A549 treated with CpdA at 1 μM for 4 hours (cell line): ENCODE measurements at places on chromosomes 5 and 9. TPM values are rescaled to one million over a fixed set of nuclear protein-coding genes. Genes with fewer than 3 reads are reported as not detected.

NRARP gene
- 2.7 to 7.1 TPM (median 5.4 TPM) in 5 replicates for total RNA-seq

LAMC3 gene
- total RNA-seq = 1.5 to 2.6 TPM (median 2.2 TPM) in 5 replicates

SV2C gene
- total RNA-seq = not detected in 5 replicates

DMRT2 gene
- 0.09 to 0.13 TPM in 2 of 5 replicates, not detected in the others for total RNA-seq

CRAT gene
- total RNA-seq = 25.2 to 31.1 TPM (median 28.6 TPM) in 5 replicates

PHF24 gene
- 0.06 to 0.26 TPM (median 0.16 TPM) in 5 replicates for total RNA-seq

NUDT12 gene
- 1.7 to 2.3 TPM (median 1.9 TPM) in 5 replicates for total RNA-seq

MELK gene
- 68.4 to 84.9 TPM (median 73.9 TPM) in 5 replicates for total RNA-seq

OMD gene
- not detected in 5 replicates for total RNA-seq

C1QTNF3 gene
- 0.15 to 0.22 TPM (median 0.15 TPM) in 3 of 5 replicates, not detected in the others for total RNA-seq

TMEM215 gene
- not detected in 5 replicates for total RNA-seq

CDX1 gene
- total RNA-seq = not detected in 5 replicates

SPATA24 gene
- total RNA-seq = 4.7 to 5.7 TPM (median 5.3 TPM) in 5 replicates

FAXDC2 gene
- total RNA-seq = 0.02 to 0.33 TPM (median 0.10 TPM) in 5 replicates

S1PR3 gene
- total RNA-seq = 30.2 to 34.4 TPM (median 32.3 TPM) in 5 replicates

SLC36A2 gene
- not detected in 5 replicates for total RNA-seq

SPINK1 gene
- total RNA-seq = 0.57 to 1.9 TPM (median 0.92 TPM) in 4 of 5 replicates, not detected in the other
